ENCODE measurements at places on chromosomes 7 and 10.

GRCh38 chr10:103763374-103764202, 91.8 kb downstream of the SH3PXD2A start:
- no peak for DNase-seq

- no peak for DNase-seq
Measured at GRCh38 chr7:138226001-138226476, 149.8 kb downstream of the AKR1D1 start.

GRCh38 chr10:84825330-84825729, 496.9 kb downstream of the CCSER2 start:
- no peak for DNase-seq

GRCh38 chr7:1368682-1369571, 90.3 kb downstream of the MICALL2 start:
- no peak for DNase-seq

GRCh38 chr10:67602268-67602950, 93.6 kb downstream of the CTNNA3 start:
- no peak for DNase-seq

DNA sequence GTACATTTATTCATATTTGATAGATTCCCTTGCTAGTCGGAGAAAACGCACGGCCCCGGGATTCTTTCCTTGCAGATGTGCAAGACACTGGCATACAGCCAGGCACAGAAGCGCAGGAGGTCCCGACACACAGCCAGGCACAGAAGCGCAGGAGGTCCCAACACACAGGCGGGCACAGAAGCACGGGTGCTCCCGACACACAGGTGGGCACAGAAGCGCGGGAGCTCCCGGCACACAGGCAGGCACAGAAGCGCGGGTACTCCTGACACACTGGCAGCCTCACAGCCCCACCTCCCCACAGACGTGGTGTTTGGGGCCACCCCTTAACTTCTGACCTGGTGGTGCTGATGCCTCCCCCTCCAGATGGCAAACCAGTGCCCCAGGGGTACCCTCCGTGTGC, 237.3 kb downstream of the ZMYND11 start:
- DNase-seq = no peak

DNA sequence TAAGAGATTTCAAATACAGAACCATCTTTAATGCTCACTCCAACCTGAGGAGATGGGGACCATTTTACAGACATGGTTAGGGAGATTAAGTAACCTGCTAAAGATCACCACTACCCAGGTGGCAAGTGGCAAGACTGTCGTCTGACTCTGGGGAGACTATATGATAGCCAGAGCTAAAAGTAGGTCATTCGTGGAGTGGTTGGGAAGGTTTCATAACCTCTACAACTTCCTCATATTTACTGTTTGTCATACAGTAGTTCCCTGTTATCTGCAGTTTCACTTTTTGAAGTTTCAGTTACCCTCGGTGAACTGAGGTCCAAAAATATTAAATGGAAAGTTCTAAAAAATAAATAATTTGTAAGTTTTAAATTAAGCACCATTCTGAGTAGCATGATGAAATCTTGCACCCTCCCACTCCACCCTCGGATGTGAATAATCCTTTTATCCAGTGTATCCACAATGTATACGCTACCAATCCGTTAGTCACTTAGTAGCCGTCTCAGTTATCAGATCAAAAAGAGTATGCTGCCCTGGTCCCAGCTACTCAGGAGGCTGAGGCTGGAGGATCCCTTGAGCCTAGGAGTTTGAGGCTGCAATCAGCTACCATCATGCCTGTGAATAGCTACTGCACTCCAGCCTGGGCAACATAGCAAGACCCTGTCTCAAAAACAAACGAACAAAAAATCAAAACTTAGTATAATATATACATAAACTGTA, 14.9 kb upstream of the LGI1 start:
- no peak for DNase-seq

DNA sequence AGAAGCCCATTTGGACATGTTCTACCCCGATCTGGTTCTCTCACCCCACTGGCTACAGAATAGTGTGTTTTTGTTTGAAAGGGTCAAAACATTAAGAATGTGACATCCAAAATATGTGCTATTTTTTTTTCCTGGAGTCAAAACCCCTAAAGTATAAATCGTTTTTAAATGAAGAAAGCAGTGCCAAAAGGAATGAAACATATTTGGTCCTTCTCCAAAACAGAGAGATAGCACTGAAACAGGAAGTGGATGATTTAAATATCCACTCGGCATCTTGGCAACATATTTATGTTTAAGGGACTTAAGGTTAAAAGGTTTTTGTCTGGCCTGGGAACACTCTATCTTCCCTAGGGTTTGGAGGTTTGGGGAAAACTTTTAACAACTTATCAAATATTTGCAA, 32.3 kb downstream of the CALD1 start:
- no peak for DNase-seq

- no peak for DNase-seq
Measured at GRCh38 chr10:12826800-12827372, 174.6 kb downstream of the CCDC3 start.
